Neural progenitor cell (in vitro differentiated cells): ENCODE measurements at places on chromosomes 5 and 9.

DNA sequence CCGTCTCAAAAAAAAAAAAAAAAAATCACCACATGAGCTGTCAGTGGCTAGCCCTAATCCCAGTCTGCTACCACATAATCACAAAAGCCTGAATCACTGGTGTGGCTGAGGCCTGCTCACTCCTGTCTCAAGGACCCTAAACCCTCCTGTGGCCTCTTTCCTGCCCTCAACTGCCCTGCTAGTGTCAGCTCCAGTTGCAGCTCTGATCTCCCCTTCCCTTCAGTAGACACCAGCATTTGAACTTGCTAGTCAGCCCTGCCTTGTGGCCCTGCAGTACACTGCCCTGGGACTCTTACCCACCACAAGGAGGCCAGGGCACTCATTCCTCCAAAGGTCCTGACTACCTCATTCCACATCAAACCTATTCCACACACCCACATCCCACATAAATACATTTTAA is 9.5 kb upstream of the P4HA2 start:
- no peak for DNase-seq

DNA sequence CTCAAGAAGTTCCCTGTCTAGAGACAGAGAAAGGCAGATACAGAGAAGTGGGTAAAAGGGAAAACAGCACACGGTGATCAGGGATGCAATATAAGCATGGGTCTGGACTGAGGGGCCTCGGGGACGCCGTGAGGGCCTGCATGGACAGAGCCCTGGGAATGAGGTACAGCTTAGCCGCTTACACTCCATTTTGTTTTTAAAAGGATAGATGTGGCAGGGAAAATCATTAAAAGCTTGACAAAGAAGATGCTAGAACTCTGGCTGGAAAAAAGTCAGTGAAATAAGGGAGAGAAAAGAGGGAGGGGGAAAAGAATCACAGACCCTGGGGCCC is 69.1 kb downstream of the EPB41L4B start:
- DNase-seq, result no peak

- no peak for DNase-seq
Observed at GRCh38 chr9:120475341-120475740, 104.6 kb downstream of the CDK5RAP2 start.

- no peak for DNase-seq
Observed at GRCh38 chr5:68415177-68416085, 199.9 kb downstream of the PIK3R1 start.

GRCh38 chr5:134527961-134528424 is 2.5 kb downstream of the JADE2 start:
- DNase-seq, result no peak

- DNase-seq, result no peak
Observed at GRCh38 chr9:95075700-95076099, 241.8 kb downstream of the FANCC start.

GRCh38 chr9:27572566-27572917 is 739 bp downstream of the C9orf72 start:
- peak; percentile 62 for DNase-seq

- DNase-seq, result no peak
Observed at GRCh38 chr5:51961154-51961562, 577.9 kb downstream of the ISL1 start.
